Sigmoid colon (tissue), 7 donors: ENCODE measurements at places on chromosomes 6 and 20.

DNA sequence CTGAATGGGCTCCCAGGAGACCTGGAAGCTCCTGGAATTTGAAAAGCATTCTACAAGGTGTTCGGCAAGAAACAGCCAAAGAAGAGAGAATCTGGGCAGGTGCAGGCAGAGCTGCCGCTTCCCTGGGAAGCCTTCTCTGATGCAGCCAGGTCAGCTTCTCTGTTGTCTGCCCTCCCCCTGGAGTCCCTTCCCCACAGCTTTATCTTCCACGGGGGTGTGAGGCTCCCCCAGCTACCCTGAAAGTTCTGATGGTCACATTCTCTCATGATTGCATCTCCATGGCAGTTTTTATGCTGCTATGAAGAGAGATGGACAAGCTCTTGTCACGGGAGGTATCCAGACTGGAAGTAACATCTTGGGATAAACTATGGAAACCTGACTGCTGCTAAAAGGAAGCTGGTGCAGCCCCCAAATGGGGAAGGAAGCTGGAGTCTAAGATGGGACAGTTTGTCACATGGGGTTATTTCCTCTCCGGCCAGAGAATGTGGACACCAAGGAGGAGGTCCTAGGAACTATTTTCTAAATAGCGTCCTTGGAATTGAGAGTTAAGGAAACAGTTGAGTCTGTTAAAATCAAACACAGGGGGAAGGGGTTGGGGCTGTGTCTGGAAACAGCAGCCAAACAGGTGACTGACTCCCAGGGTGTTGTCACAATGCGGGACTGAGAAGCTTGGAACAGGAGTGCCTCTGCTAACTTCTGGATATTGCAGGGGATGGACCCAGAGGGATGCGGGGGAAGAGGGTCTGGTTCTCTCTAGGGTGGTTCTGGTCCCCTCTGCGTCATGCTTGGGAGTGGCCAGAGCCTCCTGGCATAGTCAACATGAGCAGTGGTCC, 91.1 kb downstream of the ASXL1 start:
- H3K4me1 ChIP-seq = peaks cover 52% of the 10 kb centered on the region
- H3K27ac ChIP-seq = peak overlapping the region; percentile 72
- H3K36me3 ChIP-seq = peaks cover 28% of the 10 kb centered on the region
- H3K27me3 ChIP-seq = no peaks in the 10 kb centered on the region

- H3K27me3 ChIP-seq = no peaks in the 10 kb centered on the region
- no peaks in the 10 kb centered on the region for H3K4me1 ChIP-seq
- H3K4me3 ChIP-seq = no peak overlapping the region
- no peak for DNase-seq
- H3K36me3 ChIP-seq = no peaks in the 10 kb centered on the region
These were observed 80.5 kb downstream of the SMPDL3A start for GRCh38 chr6:122869437-122870024.

DNA sequence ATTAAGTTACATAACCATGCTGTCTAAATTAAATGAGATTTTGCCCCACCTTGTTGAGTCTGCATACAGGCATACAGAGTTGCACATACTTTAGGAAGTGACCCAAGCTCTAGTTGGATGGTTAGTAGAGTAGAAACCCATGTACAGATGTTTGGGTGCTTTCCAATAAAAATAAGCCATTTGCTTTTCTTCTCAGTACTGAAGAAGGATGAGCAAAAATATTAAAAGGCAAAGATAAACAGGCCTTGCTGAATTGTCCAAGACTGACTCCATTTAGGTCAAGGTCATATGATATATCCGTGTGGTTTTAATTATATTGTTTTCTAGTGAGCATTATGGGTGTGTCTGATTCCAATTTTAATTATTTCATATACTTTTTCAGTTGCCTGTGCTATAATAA, 589.4 kb downstream of the RFPL4B start:
- DNase-seq = no peak
- no peak overlapping the region for H3K4me3 ChIP-seq
- no peak overlapping the region for H3K27ac ChIP-seq
- no peaks in the 10 kb centered on the region for H3K4me1 ChIP-seq

DNA sequence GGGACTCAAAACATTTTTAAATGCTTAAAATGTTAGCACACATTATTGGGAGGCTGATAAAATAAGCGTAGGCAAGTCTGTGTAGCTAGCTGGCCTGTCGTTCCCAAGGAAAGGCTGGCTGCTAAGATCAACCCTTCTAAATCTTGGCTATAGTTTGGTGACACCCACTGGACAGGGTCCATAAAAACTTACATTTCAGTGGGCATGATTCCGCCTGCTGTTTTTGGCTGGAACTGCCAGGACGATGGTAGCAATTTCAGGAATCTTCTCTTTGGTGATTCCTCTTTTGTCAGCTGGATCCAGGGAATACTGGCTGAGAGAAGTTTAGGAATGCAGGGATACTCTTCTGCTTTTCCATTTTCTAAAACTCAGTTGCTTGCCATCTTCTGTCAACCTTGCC, 162.2 kb downstream of the NKAIN2 start:
- H3K36me3 ChIP-seq = no peaks in the 10 kb centered on the region
- no peak overlapping the region for H3K27ac ChIP-seq
- H3K27me3 ChIP-seq = no peaks in the 10 kb centered on the region

GRCh38 chr6:146287691-146288369, 255.8 kb upstream of the RAB32 start:
- no peaks in the 10 kb centered on the region for H3K36me3 ChIP-seq
- no peak overlapping the region for H3K4me3 ChIP-seq
- no peak for DNase-seq
- no peak overlapping the region for H3K27ac ChIP-seq
- H3K4me1 ChIP-seq = no peaks in the 10 kb centered on the region

GRCh38 chr6:22069306-22069800, 227.5 kb downstream of the PRL start:
- peaks cover 49% of the 10 kb centered on the region for H3K4me1 ChIP-seq
- no peak overlapping the region for H3K4me3 ChIP-seq
- peak overlapping the region; percentile 7 for H3K27ac ChIP-seq

GRCh38 chr20:61166324-61166723, 85.7 kb upstream of the CDH4 start:
- H3K4me3 ChIP-seq = no peak overlapping the region
- H3K27ac ChIP-seq = no peak overlapping the region

- H3K4me1 ChIP-seq = no peaks in the 10 kb centered on the region
- no peak overlapping the region for H3K27ac ChIP-seq
These were observed 232.2 kb downstream of the LY86 start for GRCh38 chr6:6820641-6821238.

- no peak overlapping the region for H3K27ac ChIP-seq
- no peaks in the 10 kb centered on the region for H3K4me1 ChIP-seq
- no peak for DNase-seq
- H3K36me3 ChIP-seq = no peaks in the 10 kb centered on the region
- H3K27me3 ChIP-seq = no peaks in the 10 kb centered on the region
These were observed 266.3 kb downstream of the CDC5L start for GRCh38 chr6:44653761-44654218.

DNA sequence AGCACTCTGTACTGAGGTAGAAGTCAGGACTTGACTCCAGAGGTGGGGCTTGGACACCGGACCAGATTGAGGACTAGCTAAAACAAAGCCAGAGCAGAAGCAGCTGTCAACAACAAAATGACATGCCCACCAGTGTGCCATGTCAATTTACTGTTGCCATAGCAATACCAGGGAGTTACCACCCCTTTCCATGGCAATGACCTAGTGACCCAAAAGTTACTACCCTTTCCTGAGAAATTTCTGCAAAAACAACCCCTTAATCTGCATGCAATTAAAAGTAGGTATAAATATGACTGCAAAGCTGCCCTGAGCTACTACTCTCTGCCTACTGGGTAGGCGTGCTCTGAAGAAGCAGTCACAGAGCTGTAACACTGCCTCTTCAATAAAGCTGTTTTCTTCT, 21.0 kb downstream of the MAP3K5 start:
- H3K4me3 ChIP-seq = no peak overlapping the region
- H3K4me1 ChIP-seq = no peaks in the 10 kb centered on the region
- no peak overlapping the region for H3K27ac ChIP-seq

- H3K4me1 ChIP-seq = no peaks in the 10 kb centered on the region
- no peaks in the 10 kb centered on the region for H3K36me3 ChIP-seq
- H3K27me3 ChIP-seq = peaks cover 8% of the 10 kb centered on the region
- H3K4me3 ChIP-seq = no peak overlapping the region
- no peak for DNase-seq
- H3K27ac ChIP-seq = no peak overlapping the region
These were observed 758.9 kb upstream of the MMS22L start for GRCh38 chr6:98041921-98042320.
